Fibroblast of the aortic adventitia (primary cell): ENCODE measurements at places on chromosomes 4 and X.

DNA sequence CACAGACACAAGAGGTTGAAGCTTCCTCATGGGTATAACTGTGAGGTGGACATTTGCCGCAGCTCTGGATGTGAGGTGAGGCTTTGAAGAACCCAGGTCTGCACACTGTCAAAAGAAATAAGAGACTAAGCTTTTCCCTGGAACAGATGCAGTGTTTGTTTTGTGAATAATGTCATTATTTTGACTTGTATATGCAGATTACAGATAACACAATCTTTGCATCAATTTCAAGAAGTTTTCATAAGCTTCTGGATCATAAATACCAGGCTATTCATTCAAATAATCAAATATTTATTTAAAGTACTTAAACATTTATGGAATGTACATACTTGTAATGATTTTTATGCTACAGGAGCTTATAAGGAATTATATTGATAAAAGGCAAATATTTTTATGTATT lies 174.8 kb downstream of the EPHA5 start:
- DNase-seq, result no peak

DNA sequence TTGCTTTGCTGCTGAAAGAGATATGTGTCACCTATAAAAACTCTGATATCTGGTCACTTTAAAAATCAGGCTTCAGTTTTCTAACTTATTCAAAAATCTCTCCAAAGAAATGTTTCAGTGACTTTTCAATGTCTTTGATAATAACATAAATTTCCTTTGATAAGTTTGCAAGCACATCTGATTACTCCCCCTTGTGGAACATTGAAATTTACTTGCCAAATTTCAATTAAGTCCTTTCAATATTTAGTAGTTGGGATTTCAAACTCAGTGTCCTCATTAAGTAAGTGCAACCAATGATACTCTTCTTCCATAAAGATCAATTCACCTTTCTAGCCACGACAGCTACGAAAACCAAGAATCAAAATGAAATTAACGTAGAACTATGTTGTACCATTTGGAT lies 151.3 kb upstream of the FAM47C start:
- DNase-seq, result no peak

DNA sequence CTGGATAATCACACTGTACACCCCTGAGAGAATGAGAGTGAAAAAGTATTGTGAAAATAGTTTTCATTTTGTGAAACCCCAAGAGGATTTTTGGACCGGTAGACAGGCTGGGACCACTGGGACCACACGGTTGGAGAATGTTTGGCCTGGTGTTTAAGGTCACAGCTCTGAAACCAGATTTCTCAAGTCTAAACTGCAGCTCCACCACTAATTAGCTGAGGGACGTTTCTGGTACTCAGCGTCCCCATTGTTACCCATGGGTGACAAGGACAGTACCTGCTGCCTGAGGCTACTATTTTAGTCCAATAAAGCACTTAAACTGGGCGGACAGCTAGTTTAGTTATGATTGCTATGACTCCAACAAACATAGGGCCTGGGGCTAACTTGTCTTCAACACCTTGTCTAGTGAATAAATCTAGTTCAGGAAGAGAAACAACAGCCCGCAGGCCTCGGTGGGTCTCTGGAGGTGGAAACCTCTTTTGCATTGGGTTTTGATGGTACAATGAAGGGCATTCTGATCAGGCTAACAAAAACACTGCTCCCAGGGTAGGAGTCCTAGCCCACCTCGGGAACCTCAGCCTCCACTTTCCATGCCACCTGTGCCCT lies 509 bp upstream of the USP11 start:
- DNase-seq, result no peak

GRCh38 chr4:179698321-179698720 lies 2256.1 kb upstream of the AGA start:
- no peak for DNase-seq

DNA sequence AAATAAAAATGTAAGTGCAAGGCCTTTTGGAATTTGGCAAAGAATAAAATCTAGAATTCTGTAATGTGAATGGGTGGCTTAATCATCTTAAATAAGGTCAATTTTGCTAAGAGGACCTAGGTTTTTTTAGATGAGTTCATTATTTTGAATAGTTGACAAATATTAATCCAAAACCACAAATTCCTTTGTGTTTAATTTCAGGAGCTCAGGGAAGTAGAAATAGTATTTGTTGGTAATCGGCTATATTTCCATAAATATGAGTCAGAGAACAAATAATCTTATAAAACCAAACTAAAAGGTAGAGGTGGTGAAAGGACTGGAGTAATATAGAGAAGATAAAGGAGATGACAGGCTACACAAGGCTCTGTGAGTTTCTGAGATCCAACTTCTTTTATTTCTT lies 190.4 kb upstream of the TLL1 start:
- DNase-seq, result no peak

DNA sequence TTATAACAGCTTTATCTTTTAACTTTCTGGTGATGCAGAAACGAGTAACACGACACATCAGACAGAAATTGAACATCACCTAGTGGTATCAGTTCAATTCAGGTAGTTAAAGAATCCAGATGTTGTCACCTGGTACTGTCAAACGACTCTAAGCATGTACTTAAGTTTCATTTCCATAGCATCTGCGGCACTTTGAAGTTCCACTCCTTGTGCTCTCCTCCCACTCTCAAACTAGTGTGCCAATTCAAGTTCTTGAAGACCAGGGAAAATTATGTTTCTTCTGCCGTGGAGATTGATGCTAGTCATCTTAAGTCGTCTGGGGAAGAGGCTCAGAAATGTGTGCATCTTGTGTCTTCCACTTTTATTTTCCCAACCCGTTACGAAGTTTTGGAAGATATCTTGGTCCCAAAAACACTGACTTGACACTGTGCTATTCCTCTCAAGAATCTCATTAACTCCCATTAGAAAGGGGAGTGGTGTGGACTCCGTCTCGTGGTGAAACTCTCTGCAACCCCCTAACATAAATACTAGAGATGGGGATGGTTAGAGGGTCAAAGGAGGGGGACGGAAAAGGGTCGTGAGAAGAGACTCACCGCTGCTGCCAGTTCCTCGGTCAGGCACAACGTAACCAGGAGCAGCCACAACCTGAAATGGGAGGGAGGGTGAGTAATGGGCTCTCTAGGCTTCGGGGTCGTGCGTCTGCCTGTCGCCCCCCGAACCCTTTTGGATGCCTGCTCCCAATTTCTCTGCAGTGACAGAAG lies 693 bp downstream of the COL4A6 start:
- DNase-seq, result no peak

- peak; percentile 11 for DNase-seq
Measured at GRCh38 chr4:52197306-52197705, 146.2 kb downstream of the SPATA18 start.

- DNase-seq, result no peak
Measured at GRCh38 chr4:78057135-78057599, at the start of gene FRAS1. FRAS1 (plus strand) TSS chr4:78057323; CDS start chr4:78058010, 687 bp downstream.

- no peak for DNase-seq
Measured at GRCh38 chr4:14800977-14801376, 201.3 kb upstream of the CPEB2 start.

DNA sequence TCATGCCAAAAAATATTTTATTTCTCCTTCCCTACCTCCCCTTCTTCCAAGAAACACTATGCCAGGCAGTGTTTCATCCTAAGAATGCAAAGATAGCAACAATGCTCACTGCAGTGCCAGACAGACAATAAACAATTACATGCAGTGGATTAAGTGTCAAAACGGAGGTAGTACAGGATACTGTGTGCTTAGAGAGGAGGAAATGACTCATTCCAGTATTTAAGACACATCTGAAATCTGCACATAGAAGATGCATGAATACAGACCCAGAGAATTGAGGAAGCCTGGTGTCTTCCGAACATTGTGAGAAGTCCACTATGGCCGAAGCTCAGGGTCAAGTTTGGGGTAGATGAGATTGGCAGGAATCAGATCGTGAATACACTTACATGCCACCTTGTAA lies 326.4 kb downstream of the PPP3CA start:
- peak; percentile 63 for DNase-seq

DNA sequence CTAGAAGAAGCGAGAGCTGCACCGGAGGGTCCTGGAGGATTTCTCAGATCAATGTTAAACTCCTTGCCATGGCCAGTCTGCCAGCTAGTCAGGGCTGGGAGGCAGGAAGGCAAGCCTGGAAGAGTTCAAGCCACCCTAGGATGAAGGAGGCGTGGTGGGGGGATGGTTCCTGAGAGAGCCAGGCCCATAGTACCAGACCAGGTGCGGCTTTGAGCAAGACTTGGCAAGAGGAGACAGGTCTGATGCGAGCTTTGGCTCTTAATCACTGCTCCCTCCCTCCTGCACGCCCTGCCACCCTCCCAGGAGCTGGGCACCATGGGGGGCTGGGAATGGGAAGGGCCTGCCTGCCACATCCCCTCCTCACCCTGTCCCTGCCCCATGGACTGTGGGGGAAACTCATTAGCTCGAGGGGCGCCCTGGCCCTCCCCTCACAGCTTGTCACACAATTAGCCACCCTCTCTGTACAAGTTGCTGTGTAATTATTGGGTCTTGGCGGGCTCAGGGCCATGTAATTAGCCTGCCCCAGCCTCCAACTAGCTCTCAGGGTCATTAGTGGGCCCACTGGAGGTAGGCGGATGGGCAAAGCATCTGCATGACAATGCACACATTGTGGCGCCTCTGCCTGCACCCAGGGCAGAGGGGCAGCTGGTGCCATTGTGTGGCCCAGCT lies 50.3 kb downstream of the EFNB1 start:
- DNase-seq, result no peak

DNA sequence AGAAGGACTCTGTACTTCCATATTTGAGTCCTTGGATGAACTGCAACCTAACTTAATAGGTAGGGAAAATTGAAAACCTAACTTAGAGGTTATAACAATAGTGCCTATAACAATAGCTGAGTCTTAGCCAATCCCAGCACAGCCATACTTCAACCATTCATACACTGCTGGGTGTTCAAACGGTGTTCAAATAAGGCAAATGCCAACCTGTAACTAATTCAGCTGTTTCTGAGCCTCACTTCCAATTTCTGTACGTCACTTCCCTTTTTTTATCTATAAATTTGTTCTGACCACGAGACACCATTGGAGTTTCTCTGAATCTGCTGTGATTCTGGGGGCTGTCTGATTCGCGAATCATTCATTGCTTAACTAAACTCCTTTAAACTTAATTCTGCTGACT lies 9.6 kb upstream of the GRSF1 start:
- no peak for DNase-seq

DNA sequence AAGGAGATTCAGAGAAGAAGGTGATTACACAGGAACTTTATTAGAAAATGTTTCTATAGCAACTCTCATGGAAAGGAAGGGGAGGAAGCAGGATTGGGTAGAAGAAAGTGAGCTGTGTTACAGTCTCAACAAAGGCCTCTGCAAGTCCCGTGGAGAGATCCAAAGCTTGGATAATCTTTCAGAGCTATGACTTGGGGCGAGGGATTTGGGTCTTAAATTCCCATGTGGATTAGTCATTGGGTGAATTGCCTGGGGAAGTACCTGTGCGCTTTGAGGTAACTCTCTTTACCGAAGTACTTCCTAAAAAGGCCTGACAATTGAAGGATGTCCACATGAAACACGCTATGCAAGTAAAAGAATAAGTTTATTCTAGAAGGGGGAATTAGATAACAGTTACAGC lies 133.8 kb upstream of the ANKRD50 start:
- no peak for DNase-seq

DNA sequence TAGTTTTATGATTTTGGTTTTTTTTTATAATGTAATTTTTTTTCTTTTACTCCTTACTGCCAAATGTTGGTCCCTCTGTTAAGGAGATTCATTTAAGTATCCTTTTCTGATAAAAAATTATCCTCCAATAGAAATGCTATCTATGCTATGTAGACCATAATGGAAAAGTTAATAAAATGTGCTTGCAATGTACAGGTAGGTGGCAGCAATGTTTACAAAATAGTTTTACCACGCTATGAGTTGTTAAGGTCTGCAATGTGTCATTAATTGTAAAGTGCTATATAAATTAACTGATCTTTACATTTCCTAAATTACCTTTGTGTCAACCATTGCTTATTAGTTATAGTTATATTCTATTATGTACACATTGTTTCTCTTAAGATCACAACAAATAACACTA lies 3.8 kb upstream of the CENPC start:
- peak; percentile 46 for DNase-seq

- peak; percentile 9 for DNase-seq
Measured at GRCh38 chrX:153794897-153795816, 689 bp downstream of the SSR4 start.

- DNase-seq, result no peak
Measured at GRCh38 chr4:47561331-47561730, 76.3 kb downstream of the ATP10D start.

GRCh38 chr4:33080275-33080674 lies 2360.1 kb downstream of the PCDH7 start:
- no peak for DNase-seq

- DNase-seq, result no peak
Measured at GRCh38 chr4:61320631-61321030, 120.5 kb downstream of the ADGRL3 start.

GRCh38 chrX:128928636-128929035 lies 594.7 kb downstream of the SMARCA1 start:
- DNase-seq, result no peak

- DNase-seq, result no peak
Measured at GRCh38 chr4:74330295-74330750, 22.1 kb downstream of the EPGN start.

GRCh38 chr4:178665916-178666315 lies 1223.7 kb upstream of the AGA start:
- no peak for DNase-seq

DNA sequence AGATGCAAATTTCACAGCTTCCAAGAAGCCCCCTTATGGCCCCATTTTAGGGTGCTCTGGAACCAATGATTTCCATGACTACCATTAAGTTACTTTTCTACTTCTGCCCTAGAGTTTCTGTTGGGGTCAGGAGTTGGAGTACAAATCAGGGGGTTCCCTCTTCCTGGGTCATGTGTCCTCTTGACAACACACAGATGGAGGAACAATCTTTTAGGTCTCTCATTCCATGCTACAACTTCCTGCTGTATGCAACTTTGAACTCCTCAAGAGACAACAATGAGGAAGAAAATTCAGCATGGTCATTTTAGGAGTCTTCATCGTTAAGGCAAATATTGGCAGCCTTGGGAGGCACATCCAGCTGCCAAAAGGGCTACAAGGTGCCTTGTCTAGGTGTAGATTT lies 79.7 kb downstream of the SEL1L3 start:
- no peak for DNase-seq
